ENCODE measurements at places on chromosomes 1 and 21. TPM values are rescaled to one million over a fixed set of nuclear protein-coding genes. Genes with fewer than 3 reads are reported as not detected.
A peak's percentile ranks its signal among the peaks of the same experiment; 100 is the strongest.

Gene NBPF4
- not detected for total RNA-seq

Gene LHX4
- total RNA-seq, result not detected

Gene RAB42
- total RNA-seq, result 0.28 TPM

Gene LZIC
- total RNA-seq, result 18.1 TPM

Gene PFKFB2
- 2.9 TPM for total RNA-seq

Gene C1orf185
- not detected for total RNA-seq

- no peak overlapping the region for H3K4me3 ChIP-seq
- no peak for DNase-seq
- no peaks in the 10 kb centered on the region for H3K4me1 ChIP-seq
- no peak overlapping the region for H3K27ac ChIP-seq
- no peaks in the 10 kb centered on the region for H3K27me3 ChIP-seq
These were observed 214.1 kb downstream of the AJAP1 start for GRCh38 chr1:4868521-4868920.

DNA sequence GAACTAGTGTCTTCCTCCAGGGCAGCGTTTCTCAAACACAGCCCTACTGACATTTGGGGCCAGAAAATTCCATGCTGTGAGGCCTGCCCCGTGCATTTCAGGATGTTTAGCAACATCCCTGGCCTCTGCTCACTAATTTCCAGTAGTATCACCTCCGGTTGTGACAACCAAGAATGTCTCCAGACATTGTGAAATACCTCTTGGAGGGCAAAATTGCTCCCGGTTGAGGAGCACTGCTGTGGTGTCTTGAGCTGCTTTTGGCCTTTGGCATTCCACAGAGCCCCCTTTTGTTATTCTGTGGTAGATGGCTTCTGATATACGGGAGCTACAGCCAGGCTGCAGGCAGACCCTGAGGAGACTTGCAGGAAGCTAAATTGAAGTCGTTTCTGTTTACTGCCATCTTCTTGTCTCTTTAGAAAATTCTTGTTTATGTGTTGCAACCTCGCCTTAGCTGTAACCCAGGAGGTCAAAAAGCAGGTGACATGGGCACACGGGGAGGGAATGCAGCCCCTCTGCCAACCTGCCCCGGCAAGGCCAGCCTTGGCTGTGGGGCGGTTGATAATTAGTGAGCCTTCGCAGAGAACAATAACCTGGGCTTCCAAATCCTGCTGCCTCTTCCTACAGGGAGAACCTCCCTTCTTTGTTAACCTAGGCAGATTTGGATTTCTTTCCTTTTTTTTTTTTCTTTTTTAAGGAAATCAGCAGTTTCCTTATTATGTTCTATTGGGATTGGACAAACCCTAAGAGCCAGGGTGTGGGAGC lies 74.7 kb upstream of the AKT3 start:
- no peaks in the 10 kb centered on the region for H3K27me3 ChIP-seq
- no peaks in the 10 kb centered on the region for H3K36me3 ChIP-seq
- no peak overlapping the region for H3K4me3 ChIP-seq
- no peak for DNase-seq

DNA sequence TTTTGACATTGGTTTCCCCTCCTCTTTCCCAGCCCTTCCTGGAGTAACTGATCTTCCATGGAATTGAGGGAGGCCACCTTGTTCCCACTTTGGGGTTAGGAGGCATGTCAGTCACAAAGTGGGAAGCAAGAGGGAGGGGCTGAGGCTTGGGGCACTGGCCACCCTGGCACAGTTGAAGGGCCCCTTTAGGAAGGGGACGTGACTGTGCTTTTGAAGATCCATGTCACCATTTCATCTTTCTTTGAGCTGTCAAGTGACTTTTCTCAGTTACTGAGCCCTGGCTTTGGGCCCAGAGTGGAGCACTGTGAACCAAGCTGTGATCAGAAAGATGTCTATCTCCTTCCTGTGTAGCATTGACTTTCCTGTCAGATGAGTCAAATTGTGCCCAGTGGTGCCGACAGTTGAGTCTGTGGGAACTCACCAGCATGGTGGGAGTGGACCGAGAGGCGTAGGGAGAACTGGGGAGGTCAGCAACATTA lies 38.5 kb upstream of the TDRD10 start:
- no peaks in the 10 kb centered on the region for H3K4me1 ChIP-seq
- no peak overlapping the region for H3K27ac ChIP-seq
- H3K4me3 ChIP-seq, result no peak overlapping the region
- peaks cover 44% of the 10 kb centered on the region for H3K36me3 ChIP-seq
- H3K27me3 ChIP-seq, result no peaks in the 10 kb centered on the region
- no peak for DNase-seq

- peak; percentile 86 for DNase-seq
- no peaks in the 10 kb centered on the region for H3K27me3 ChIP-seq
- H3K36me3 ChIP-seq, result peaks cover 16% of the 10 kb centered on the region
- peak overlapping the region; percentile 71 for H3K27ac ChIP-seq
- H3K4me3 ChIP-seq, result peak overlapping the region; percentile 44
These were observed 991 bp downstream of the SELENBP1 start for GRCh38 chr1:151371370-151372057.

- H3K4me1 ChIP-seq, result no peaks in the 10 kb centered on the region
- no peak overlapping the region for H3K27ac ChIP-seq
- H3K4me3 ChIP-seq, result no peak overlapping the region
These were observed 1490.8 kb downstream of the BRINP3 start for GRCh38 chr1:188986745-188987417.

- H3K4me1 ChIP-seq, result no peaks in the 10 kb centered on the region
- peaks cover 24% of the 10 kb centered on the region for H3K36me3 ChIP-seq
- no peak for DNase-seq
- no peaks in the 10 kb centered on the region for H3K27me3 ChIP-seq
- no peak overlapping the region for H3K4me3 ChIP-seq
These were observed 38.0 kb downstream of the TMEM50B start for GRCh38 chr21:33441489-33442477.

Measured in right lobe of liver (tissue), 6 donors.